ENCODE measurements at places on chromosomes 12 and 14. TPM values are rescaled to one million over a fixed set of nuclear protein-coding genes. Genes with fewer than 3 reads are reported as not detected.

P2RX7 gene
- total RNA-seq, result 0.77 TPM

HOXC9 gene
- not detected for total RNA-seq

GRCh38 chr14:61891170-61891569 lies 128.9 kb downstream of the SNAPC1 start:
- DNase-seq, result peak; percentile 46

GRCh38 chr12:46209914-46210872 lies 58.6 kb downstream of the SLC38A1 start:
- peak; percentile 96 for DNase-seq

DNA sequence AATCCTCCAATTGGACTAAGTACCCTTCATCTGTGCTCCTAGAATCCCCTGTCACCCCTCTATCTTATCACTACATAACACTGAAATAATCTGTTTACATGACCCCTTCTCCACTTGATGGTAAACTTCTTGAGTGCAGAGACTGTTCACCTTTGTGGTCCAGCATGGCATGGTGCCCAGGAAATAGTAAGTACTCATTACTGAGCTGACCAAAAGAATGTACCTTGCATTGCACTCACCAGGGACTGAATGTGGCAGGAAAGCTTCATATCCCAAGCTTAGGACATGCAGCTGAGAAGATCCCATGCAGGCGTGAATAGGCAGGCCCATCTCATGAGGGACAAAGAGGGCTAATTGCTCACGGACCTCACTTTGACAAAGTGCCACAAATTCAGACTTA lies 1.4 kb upstream of the GARIN2 start:
- DNase-seq, result peak; percentile 81

GRCh38 chr14:104638190-104638589 lies 33.6 kb upstream of the TMEM179 start:
- DNase-seq, result no peak

DNA sequence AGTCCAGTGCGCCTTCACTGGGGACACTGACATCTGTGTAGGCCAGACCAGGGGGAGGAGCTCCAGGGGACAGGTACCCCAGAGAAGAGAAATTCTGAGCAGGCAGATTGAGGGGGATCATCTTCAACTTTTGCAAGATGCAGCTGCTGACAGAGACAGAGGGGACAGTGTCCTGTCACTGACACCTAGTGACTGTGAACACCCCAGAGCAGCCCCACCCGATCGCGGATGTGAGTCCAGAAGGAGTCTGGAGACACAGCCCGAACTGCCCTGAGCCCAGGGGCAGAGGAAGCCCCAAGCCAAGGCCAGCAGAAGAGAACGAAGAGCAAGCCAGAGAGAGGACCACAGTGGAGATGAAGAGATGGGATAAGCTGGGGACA lies 21.7 kb upstream of the LRTM2 start:
- no peak for DNase-seq

GRCh38 chr14:81018251-81018650 lies 62.8 kb downstream of the TSHR start:
- DNase-seq, result no peak

DNA sequence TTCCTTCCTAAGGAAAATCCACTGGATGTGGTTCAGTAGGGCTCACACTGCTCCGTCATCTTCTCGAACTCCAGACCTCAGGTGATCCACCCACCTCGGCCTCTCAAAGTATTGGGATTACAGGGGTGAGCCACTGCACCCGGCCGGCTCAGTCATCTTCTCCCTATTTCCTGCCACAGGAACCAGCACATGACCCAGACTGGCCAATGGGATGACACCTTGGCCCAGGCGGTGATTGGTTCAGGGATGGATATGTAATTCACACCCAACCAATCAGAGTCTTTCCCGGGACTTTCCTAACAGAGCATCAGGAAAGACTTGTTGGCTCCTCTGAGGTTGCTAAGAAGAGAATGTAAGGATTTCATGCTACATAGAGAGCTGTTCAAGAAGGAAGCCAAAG lies 19.2 kb upstream of the C12orf76 start:
- DNase-seq, result no peak

- DNase-seq, result peak; percentile 19
Observed at GRCh38 chr12:112352921-112353320, 29.3 kb downstream of the HECTD4 start.

- no peak for DNase-seq
Observed at GRCh38 chr12:53998110-53998899, 1.7 kb upstream of the HOXC9 start.

GRCh38 chr12:120528861-120529525 lies at the start of gene COQ5:
Gene COQ5, minus strand, starts transcription at chr12:120529158. Its CDS starts 17 bp downstream, at chr12:120529141.
- DNase-seq, result peak; percentile 63

DNA sequence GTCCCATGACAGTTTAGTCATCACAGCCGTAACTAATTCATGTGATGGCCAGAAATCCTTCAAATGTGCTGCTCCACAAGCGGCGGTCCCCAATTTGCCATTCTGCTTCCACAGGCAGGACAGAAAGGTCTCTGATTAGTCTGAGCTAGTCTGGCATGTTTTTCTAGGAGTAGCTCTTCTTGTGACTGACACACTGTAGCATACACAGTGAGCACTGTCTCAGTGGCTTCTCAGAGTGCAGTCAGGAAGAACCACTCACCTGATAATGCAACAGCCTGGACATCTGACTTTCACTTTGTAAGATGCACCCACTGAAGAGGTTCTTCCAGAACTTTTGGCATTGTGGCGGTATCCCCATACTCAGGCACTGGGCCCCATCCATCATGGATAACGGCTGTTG lies 1266.2 kb downstream of the TMEM121 start:
- no peak for DNase-seq

- DNase-seq, result no peak
Observed at GRCh38 chr12:27970401-27971120, 2.0 kb downstream of the PTHLH start.

FSCB gene
- not detected for total RNA-seq

DNA sequence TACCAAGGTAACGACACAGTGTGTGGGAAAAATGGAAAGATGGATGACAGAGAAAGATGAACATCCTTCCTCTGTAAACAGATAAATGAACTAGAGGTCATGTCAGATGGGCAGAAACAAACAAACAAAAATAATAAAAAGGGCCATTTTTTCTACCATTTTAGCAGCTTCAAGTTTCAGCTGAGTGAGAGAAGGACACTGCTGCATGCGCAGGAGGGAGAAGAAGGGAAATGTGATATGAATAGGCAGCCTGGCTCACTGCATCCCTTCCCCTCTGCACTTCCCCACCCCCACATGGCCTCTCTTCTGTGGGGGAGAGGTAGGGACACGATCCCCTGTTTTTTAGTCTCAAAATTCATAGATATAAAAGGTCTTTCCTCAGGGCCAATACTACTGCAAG lies 492.0 kb downstream of the NELL2 start:
- DNase-seq, result no peak

- DNase-seq, result no peak
Observed at GRCh38 chr12:93020631-93021597, 91.8 kb upstream of the EEA1 start.

- no peak for DNase-seq
Observed at GRCh38 chr14:90456551-90456950, 59.7 kb downstream of the CALM1 start.

GRCh38 chr12:50314636-50315312 lies 31.5 kb upstream of the LIMA1 start:
- peak; percentile 40 for DNase-seq

DNA sequence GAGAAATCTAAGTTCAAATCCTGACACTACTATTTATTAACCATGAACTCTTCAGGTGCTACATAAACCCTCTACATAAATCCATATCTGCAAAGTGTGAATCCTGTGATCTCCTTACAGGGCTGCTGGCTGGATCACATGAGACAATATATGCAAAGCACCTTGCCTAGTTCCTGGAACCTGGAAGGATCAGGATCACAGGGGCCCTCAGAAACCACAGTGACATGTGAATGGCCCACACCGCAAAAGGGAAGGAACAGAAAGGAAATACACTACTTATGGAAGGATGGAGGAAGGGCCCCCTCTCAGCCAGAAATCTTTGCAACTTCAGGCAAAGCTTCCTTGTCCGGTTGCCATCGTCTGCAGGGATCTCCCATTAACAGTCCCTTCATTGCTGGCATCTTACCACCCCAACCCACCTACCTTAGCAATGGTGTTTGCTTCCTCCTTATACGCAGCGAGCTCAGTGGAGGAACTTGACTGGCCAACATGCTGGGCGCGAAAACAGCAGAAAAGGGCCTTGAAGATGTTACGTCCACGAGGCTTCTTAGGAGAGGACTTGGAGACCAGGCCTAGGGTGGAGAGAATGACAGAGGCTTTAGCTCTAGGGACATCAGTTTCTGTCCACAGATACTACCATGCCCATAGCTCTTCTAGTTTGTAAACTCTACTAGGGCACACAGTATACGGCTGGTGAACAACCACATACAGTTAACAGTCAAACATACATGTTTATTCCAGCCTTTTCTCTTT lies 10.7 kb upstream of the AVIL start:
- no peak for DNase-seq

DNA sequence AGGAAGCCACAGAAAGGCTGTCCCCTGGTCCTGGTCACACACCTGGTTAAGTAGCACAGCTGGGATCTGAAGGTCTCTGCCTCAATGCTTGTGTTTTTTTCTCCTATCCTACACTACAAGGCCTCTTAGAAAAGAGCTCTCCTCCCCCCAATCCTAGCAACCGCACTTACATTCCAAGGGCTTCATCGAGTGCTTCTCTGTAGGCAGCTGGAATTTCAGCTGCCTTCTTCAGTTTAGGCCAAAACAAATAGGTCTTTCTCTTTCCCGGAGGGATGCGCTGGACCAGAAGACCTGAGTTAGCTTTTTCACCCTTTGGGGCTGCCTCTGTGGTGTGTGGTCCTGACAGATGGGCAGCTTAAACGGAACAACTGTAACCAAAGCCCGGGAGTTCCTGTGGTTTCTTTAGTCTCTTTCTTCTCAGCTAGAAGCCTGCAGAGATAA lies 109.7 kb downstream of the GPATCH2L start:
- no peak for DNase-seq

GRCh38 chr12:120066341-120066740 lies 50.2 kb downstream of the RAB35 start:
- peak; percentile 41 for DNase-seq

- peak; percentile 12 for DNase-seq
Observed at GRCh38 chr12:70971001-70971794, 50.7 kb upstream of the PTPRR start.

Data from bronchial epithelial cell (primary cell).